Nephron progenitor cell (in vitro differentiated cells): ENCODE measurements at places on chromosomes 12 and 14.
A peak's percentile ranks its signal among the peaks of the same experiment; 100 is the strongest.

GRCh38 chr12:68622250-68622649, 11.6 kb downstream of the RAP1B start:
- no peak for DNase-seq

GRCh38 chr12:65695113-65695865, 129.0 kb upstream of the HMGA2 start:
- DNase-seq: no peak

- no peak for DNase-seq
Measured at GRCh38 chr14:101233808-101234207, 327.5 kb upstream of the DIO3 start.

GRCh38 chr14:101707863-101708620, 53.5 kb upstream of the PPP2R5C start:
- no peak for DNase-seq

DNA sequence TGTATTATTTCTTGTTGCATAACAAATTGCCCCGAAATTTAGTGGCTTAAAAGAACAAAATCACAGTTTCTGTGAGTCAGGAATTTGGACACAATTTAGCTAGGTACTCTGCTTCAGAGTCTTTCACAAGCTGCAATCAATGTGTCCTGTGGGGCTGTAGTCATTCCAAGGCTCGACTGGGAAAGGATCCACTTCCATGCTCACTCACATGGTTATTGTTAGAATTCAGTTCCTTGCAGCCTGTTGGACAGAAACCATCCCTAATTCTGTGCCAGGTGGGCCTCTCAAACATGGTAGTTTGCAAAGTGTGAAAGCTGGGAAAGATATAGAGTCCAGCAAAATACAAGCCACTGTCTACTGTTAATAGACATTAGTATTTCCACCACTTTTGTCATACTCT, 59.7 kb upstream of the ARID2 start:
- no peak for DNase-seq

DNA sequence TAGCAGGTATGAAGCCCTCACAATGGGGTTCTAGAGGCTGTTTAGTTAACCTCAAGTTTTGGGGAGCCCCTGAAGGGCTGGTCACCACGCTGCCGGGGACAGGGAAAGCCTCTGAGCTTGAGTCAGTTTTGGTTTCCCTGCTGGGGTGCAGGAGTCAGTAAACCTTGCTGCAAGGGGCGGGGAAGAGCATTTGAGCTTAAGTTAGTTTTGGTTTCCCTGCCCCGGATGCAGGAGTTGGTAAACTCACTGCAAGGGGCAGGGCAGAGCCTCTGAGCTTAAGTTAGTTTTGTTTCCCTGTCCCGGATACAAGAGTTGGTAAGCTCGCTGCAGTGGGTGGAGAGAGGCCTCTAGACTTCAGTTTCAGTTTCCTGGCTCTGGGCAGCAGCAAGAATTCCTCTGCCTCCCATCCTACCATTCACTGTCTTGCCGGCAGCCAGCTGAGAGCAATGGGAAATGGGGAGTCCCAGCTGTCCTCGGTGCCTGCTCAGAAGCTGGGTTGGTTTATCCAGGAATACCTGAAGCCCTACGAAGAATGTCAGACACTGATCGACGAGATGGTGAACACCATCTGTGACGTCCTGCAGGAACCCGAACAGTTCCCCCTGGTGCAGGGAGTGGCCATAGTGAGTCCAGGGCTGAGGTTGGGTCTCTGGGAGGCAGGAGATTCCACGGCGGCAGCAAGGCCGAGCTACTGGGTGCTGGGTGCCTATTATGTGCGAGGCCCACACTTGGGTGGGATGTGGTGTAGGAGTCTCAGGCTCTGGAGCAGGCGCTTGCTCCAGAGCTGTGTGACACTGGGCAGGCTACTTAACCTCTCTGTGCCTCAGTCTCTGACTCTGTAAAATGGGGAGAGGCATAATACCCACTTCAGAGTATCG, at the start of gene OAS2:
Gene OAS2 (plus strand): TSS at position 357 of the 878 bp plus-strand sequence. CDS start 90 bp downstream, at position 447.
- no peak for DNase-seq

DNA sequence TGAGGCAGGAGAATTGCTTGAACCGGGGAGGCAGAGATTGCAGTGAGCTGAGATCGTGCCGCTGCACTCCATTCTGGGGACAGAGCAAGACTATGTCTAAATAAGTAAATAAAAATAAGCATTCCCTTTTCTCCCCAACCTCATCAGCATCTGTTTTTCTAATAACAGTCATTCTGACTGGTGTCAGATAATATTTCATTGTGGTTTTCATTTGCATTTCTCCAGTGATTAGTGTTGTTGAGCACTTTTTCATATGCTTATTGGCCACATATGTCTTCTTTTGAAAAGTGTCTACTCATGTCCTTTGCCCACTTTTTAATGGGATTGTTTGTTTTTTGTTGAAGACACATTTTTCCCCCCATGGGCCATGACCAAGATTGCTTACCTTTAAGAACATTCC, 243.2 kb downstream of the ADAMTS20 start:
- no peak for DNase-seq

- no peak for DNase-seq
Measured at GRCh38 chr14:33985242-33985641, 34.4 kb upstream of the EGLN3 start.

DNA sequence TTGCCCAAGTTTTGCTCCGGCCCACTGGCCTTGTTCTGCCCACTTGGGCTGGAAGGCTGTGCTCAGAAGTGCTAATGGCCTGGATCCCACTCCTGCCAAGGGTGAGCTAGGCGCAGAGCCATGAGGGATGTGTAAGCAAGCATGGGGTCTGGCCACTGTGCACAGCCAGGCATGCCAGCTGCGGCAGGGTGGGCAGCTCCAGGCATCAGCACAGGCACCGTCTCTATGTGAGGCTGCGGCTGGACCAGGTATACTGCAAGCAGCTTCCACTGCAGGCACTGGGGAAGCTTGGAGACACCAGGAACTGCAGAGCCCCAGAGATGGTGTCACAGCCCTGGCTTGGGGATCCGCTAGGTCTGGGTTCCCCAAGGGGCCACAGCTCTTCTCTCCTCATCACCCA, 264.9 kb downstream of the LRIG3 start:
- DNase-seq: no peak

- DNase-seq: peak; percentile 86
Measured at GRCh38 chr14:105093431-105094192, 28.4 kb upstream of the GPR132 start.

DNA sequence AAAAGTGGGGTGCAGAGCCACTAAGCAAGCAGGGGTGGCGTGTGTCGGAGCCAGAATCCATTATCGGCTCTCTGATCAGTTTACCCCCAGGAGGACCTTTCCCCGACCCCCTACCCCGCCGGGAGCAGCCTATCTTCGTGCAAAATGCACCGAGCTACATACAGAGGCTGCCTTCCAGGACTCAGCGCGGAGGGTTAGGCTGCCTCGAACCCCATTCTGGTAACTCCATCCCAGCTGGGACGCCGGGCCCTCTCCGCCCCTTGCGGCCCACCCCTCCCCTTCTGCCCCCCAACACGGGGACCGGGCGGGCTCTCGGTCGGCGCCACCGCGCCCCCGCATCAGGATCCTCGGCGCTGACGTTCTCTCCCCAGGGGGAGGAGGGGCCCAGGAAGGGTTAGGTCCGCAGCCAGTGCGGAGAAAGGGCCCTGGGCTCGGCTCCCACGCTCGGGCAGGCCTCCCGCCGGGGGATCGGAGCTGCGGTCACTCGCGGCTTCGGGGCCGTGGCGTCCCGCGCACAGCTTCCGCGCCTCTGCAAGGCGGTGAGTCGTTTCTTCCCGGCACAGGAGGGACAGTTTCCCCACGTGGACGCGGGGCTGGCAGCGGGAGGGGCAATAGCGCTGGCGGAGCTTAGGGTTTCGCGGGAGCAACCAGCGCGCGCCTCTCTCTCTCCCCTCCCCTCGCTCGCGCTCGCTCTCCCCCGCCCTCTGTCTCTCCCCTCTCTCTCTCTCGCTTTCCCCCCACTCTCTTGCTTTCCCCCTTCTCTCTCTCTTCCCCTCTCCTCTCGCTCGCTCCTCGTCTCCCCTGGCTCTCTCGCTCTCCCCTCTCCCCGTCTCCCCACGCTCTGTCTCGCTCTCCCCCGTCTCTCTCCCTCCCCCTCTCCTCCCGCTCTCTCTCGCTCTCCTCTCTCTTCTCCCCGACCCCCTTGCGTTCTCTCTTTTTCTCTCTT, 12.5 kb upstream of the MAP3K9 start:
- DNase-seq: peak; percentile 71

- DNase-seq: no peak
Measured at GRCh38 chr12:68374307-68374982, 42.3 kb upstream of the MDM1 start.
